ENCODE measurements at places on chromosomes 11 and 22.

DNA sequence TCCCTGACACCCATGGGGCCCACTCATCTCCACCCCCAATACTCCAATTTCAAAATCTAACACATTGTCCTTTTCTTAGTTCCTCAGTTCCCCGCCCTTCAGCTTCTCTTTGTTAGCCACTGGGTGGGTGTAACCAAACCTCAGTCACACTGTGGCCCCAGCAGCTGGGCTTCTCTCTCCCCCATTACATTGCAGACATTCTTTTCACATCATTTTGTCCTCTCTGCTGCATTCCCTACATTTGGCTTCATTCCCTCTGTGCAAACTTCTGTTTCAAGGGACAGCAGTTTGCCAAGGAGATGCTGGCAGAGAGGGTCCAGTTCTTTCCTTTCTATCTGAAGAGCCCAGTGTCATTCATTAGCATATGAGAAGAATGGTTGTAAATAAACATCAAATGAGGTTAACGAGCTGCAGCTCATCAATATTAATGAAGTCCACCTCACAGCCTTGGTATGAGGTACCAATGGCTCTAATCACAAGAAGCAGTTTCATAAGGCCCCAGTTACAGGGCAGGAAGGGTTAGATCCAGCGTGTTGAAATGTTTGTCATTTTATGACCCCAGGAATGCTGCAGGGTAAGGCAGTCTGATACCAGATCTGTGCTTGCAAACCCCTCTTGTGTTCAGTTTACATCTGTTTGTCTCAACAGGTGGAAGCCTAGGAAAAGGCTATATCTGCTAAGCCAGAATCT is 72.3 kb downstream of the ARFGAP2 start:
- DNase-seq, result no peak

GRCh38 chr11:79578116-79578515 is 137.3 kb upstream of the TENM4 start:
- no peak for DNase-seq

- no peak for DNase-seq
Measured at GRCh38 chr11:128716661-128717210, 22.9 kb downstream of the FLI1 start.

DNA sequence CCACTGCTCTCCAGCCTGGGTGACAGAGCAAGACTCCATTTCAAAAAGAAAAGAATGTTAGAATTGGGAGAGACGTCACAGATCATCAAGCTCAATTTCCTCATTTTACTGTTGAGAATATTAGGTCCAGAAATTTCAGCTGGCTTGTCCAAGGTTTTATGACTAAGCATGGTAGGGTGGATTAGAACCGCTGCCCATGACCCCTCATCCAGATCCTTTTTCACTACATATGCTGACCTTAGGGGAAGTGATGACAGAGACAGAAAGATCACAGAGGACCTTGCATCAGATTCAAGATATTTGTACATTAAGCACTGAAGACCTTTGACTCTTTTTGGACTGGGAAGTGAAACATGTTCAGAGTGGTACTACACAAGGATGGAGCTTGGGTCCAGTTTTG is 134.5 kb downstream of the ADAMTS15 start:
- no peak for DNase-seq

DNA sequence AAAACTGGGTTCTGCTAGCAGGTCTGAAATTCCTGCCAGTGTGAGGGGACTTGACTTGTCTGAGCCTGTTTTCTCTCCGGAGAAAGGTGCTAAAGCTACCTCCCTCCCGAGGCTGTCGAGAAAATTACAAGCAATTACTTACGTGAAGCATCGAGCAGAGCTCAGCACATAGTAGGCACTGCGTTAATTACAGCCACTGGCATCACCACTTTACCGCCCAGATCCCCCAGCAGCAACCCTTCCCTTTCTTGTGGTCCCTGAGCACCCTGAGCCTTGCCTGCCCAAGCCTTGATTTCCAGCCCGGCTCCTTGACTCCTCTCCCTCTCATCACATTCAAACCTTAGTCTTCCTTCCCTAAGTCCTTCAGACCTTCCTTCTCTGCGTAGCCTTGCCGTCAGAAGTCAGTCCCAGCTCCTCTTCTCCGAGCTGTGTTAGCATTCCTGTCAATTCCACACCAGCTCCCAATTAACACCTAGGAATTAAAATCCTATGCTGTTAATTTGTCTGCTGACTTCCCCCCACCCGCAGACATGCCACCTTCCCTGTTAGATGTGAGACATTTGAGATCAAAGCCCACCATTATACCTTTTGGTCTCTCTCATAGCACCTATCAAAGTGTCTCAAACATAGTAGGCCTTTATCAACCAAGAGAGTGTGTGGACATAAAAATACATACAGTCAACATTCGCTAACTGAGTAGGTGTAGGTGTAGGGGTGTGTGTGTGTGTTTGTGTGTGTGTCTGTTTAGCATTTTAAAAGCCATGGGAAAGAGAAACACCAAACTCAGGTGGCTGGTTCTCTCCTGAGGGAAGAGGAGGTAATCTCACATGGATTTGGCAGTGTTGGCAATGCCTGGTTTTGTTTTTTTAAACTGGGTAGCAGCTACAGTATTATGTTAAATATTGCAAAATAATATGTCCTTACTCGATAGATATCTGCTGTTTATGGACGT is 2.8 kb upstream of the KCNJ5 start:
- no peak for DNase-seq

DNA sequence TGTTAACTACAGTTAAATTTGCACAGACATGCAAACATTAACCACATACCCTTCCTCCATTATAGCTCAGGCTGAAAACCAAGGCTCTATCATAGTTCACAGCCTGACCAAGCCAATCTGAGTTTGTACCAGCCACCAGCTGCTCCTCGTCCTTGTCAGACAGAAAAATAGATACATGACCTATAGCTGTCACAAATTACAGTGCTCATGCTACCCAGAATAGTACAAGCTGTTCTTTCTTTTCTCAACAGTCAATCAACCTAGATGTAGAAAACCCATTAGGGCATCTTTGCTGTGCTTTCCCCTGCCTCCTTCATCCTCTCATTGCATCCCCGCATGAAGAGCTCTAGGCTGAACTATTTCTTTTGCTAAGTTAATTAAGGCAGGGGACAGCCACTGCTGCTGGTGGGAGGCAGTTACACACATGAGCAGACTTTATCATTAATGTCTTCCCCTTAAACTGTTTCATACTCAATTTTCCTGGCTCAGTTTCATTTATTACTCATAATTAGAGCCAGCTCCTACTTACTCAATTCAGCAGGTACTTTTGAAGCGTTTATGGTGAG is 148.3 kb downstream of the TRPC6 start:
- no peak for DNase-seq

GRCh38 chr11:96943970-96944369 is 554.2 kb downstream of the JRKL start:
- DNase-seq, result no peak

DNA sequence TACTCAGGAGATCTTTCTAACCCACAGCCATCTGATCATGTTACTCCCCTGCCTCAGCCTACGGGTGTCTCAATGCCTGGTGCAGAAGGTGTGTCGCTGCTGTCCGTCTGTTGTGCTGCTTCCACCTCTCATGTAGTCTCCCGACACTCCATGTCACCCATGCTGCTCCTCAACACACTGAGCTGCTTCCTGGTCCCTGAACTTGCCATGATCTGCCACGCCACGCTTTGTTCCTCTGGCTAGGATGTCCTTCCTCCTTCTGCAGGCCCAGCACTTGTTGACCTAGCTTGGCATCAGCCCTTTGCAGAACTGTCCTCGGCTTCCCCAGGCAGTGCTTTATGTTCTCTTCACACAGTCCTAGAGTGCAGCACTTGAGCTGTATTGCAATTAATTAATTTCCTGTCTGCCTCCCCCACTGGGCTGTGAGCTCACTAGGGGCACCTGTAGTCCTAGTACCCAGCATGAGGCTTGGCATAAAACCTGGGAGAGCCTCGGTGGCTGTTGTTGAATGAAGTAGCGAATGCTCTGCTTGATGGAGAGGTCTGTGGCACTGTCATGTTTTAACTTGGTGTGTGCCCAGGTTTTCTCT is 9.5 kb downstream of the GTPBP1 start:
- DNase-seq, result no peak

GRCh38 chr11:113519989-113520613 is 44.9 kb upstream of the DRD2 start:
- DNase-seq, result no peak

GRCh38 chr22:47047321-47048122 is 285.1 kb downstream of the TBC1D22A start:
- DNase-seq, result no peak

- DNase-seq, result no peak
Measured at GRCh38 chr11:74948546-74948897, 369 bp downstream of the XRRA1 start.

DNA sequence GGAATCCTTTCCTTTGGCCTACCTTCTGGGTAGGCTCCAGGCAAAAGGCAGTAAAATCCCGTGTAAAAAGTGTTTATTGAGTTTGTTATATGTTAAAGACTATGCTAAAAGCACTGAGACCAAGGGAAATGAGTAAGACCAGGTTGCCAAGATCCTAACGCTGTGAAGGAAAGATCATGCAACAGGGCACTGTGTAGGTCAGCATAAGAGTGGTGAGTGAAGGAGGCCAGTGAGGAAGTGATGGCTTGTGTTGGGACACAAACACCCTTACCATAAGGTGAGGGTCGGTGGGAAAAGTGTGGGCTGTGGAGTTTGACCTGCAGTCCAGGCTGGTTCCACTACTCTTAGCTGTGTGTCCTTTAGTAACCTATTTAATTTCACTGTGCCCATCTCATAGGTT is 202.1 kb downstream of the DBX1 start:
- no peak for DNase-seq

- no peak for DNase-seq
Measured at GRCh38 chr22:38618682-38619081, 37.5 kb downstream of the FAM227A start.

DNA sequence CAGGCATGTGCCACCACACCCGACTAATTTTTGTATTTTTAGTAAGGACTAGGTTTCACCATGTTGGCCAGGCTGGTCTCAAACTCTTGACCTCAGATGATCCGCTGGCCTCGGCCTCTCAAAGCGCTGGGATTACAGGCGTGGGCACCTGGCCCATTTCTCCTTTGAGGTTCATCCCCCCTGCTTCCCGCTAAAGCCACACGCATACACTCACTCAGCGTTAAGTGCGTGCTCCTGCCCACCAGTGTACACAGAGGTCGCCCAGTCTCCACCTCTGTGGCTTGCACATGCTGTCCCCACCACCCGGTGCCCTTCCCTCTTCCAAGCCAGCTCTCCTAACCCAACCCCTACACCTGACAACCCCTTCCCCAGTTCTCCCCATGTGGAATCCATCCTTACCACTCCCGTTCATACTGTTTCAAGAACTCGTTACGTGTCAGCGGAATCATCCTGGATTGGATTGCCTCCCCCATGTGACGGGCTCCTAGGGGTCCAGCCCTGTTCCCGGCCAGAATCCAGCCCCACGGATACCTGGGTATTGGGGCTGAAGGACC is 15.7 kb upstream of the CYTH4 start:
- DNase-seq, result no peak

- no peak for DNase-seq
Measured at GRCh38 chr22:40182231-40182835, 4.6 kb downstream of the TNRC6B start.

DNA sequence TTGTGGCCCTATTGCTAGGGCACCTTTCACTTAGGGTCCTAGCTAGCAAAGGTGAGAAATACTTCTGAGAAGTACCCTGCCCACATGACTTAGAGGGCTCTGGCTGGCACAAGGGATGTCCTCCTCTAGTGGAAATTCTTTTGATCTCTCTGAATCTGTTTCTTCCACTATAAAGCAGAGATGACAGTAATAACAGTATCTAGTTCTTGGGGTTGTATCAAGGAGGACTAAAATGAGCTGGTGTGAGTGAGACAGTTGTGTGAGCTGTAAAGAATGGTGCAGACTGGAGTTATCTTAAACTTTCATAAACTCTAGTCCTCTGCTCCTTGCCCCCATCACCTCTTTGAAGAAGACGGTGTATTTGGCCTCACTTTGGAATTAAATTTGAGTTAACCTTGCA is 157.8 kb upstream of the PLET1 start:
- DNase-seq, result no peak

DNA sequence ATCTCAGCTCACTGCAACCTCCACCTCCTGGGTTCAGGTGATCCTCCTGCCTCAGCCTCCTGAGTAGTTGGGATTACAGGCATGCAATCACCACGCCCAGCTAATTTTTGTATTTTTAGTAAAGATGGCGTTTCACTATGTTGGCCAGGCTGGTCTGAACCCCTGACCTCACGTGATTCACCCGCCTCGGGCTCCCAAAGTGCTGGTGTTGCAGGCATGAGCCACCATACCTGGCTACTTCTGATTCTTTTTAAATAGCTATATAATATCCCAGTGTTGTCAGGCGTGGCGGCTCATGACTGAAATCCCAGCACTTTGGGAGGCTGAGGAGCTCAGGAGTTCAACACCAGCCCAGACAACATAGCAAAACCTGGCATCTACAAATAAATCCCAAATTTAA is 20.7 kb downstream of the TMEM41B start:
- DNase-seq, result no peak

DNA sequence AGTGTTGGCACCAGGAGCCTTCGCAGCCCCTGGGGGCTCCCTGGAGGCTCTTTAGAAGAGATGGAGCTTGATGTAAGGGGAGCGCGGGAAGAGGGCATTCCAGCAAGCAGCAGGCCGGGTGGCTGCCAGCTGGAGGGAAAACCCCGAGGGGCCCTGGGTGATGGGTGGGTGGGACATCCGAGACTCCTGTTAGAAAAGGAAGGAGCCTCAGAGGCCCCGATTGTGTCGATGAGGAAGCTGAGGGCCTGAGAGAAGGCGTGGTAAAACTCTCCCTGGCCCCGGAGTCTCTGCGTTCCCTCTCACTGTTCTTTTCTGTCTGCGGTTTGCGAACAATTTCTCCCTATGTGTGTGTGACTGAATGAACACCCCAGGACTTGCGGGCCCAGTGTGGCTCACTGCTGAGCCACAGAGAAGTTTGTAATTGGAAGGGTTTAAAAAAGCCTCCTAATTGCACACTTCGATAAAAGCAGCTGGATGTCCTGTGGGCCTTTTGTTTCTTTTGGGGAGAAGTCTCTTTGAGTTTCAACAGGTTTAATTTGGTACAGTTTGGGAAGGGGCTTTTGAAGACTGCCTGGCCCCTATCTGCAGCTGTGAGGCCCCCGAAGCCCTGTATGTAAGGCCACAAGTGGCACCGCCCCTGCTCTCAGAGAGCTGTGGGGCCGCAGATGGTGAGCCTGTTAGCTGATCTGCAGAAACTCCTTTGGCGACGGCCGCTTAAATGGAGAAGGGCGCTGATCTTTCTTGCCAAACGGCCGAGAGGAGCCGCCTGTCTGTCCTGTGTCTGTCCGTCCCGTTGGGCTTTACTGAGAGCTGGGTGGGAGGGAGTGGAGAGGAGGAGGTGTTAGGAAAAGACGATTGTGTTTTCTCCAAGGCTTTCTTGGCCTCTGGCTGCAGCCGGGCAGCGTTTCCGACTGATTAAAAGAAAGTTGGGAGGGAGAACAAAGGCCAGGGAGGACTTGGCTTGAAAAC is 2.0 kb downstream of the FBLN1 start:
- no peak for DNase-seq

DNA sequence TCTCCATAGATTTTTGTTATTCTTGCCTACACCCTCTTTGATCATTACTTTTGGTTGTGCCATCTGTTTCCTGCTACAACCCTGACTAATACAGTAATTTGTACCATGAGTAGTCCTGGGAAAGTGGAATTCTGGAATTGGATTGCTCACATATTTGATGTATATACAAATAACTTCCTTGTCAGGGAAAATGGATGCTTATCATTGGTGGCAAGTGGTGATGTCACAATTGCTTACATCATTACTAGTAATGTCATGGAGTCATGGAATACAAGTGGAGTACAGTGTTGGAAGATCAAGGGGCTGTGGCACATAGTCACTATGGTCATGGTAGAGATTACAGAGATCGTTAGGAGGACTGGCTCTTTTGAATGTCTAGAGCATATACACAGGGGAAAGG is 24.4 kb downstream of the AASDHPPT start:
- no peak for DNase-seq

All from left renal cortex interstitium (tissue), 4 donors.